ENCODE measurements at places on chromosomes 11 and 22. TPM values are rescaled to one million over a fixed set of nuclear protein-coding genes. Genes with fewer than 3 reads are reported as not detected.

POU2F3 gene
- polyA plus RNA-seq = 0.09 TPM

SLC22A25 gene
- not detected for polyA plus RNA-seq

GRCh38 chr11:108752297-108752751, 87.5 kb downstream of the DDX10 start:
- DNase-seq = no peak

DNA sequence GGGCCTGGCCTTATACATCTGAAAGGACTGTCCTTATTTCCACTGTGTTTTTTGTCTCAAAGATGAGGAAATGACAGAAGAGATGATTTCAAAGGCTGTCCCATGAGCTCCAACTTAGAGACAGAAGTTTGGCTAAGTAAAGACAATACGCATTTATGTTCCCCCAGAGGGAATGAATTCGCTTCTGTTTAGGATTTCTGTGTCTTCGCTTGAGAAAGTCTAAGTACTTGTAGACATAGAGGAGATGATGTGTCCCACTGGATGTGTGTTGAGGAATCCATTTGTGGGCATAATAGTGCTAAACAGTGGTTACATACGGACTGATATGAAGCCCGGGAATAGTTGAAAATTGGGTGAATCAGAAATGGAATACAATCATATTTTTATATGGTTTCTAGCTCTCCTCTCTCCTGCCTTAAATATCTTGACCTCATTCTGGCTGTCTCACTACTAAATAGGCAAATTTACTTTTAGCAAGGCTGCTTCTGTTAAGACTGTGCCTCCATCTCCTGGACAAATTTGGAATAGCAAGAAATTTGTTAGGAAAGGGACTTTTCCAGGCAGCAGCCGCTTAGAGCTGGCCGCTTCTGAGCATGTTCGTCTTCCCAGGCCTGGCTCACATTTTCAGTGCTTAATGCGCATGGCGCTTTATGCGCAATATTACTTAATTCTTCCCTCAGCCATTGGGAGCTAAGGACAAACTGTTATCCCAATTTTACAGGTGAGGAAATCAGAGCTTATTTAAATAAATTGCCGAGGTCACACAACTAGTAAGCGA, 1.9 kb upstream of the PEX26 start:
- DNase-seq = peak; percentile 91

Measured in IMR-90 (cell line).